ENCODE measurements at places on chromosomes 4 and X.

DNA sequence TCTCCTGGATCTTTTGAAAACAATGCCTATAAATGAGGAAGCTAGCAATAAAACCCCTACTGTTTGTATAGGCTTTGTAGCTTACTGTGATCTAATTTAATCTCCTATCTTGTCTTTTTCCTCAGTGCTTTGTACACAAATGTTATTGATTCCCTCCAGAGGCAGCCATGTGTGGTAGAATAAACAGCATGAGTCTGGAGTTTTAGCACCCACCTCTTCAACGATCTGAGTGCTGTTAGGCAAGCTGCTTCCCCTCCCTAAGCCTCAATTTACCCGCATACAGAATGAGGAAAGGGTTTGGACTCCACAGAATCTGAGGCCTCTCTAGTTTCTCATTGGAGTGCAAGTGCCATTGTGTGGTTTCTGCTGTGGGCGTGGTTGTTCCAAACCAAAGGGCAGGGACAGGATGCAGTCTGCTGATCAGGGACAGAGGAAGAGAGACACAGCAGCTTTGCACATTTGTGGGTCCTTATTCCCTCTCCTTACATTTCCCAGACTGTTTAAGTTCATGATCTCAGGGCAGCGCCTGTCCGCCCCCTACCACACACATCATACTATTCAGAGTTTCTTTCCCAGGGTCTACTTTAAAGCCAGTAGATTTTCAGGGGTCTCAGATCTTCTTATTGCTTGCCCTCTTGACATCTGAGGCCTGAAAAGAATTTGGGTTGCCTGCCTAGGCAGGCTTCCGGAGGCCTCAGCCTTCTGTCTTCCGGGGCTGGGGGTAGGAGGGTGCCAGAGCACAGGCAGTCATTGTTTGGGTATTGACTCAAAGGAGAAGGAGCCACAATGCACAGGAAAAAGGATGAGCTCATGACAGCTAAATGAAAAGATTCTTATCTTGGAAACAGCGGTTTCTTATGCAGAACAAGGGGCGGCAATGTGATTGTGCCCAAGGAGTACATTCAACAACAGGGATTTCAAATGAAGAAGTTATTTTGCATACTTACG lies 114.9 kb upstream of the TEX13D start:
- no peak for DNase-seq
- no peak overlapping the region for H3K4me3 ChIP-seq
- no peaks in the 10 kb centered on the region for H3K36me3 ChIP-seq
- no peaks in the 10 kb centered on the region for H3K27me3 ChIP-seq
- H3K4me1 ChIP-seq = no peaks in the 10 kb centered on the region
- H3K27ac ChIP-seq = no peak overlapping the region

DNA sequence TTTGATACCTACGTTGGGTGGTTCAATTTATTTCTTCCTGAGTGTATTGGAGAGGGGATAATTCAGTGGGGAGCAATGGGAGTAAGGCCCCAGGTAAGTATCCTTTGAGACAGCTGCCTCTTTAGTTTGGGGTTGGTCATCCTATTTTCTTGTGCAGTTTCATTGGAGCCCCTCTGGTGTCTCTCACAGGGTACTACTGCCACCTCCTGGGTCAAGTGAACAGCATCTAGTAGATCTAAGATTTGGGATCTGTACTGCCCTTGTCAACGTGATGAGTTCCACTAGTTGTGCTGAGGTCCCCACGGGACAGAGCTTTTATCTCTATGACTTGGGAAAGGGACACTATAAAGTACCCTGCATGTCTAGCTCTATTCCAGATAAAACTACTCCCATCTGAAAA lies 80.6 kb downstream of the PBDC1 start:
- H3K27me3 ChIP-seq = no peaks in the 10 kb centered on the region
- no peaks in the 10 kb centered on the region for H3K4me1 ChIP-seq
- H3K4me3 ChIP-seq = no peak overlapping the region
- no peak overlapping the region for H3K27ac ChIP-seq

DNA sequence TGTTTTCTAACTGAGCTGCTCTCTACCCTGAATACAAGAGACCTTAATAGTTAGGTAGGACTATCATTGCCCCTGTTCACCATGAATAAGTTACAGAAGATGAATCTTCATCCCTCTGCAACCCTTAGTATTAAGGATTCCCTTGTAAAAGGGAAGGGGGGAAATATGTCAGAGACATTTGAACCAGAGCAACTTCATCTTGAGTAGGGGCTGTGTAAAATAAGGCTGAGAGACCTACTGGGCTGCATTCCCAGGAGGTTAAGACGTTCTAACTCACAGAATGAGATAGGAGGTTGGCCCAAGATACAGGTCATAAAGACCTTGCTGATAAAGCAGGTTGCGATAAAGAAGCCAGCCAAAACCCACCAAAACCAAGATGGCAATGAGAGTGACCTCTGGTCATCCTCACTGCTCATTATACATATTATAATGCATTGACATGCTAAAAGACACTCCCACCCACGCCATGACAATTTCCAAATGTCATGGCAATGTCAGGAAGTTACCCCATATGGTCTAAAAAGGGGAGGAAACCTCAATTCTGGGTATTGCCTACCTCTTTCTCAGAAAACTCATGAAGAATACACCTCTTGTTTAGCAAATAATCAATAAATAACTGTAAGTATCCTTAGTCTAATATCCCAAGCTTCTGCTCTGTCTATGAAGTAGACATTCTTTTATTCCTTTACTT lies 19.5 kb upstream of the TMPRSS11B start:
- no peak for DNase-seq
- H3K27me3 ChIP-seq = no peaks in the 10 kb centered on the region
- no peaks in the 10 kb centered on the region for H3K36me3 ChIP-seq
- H3K4me1 ChIP-seq = no peaks in the 10 kb centered on the region

DNA sequence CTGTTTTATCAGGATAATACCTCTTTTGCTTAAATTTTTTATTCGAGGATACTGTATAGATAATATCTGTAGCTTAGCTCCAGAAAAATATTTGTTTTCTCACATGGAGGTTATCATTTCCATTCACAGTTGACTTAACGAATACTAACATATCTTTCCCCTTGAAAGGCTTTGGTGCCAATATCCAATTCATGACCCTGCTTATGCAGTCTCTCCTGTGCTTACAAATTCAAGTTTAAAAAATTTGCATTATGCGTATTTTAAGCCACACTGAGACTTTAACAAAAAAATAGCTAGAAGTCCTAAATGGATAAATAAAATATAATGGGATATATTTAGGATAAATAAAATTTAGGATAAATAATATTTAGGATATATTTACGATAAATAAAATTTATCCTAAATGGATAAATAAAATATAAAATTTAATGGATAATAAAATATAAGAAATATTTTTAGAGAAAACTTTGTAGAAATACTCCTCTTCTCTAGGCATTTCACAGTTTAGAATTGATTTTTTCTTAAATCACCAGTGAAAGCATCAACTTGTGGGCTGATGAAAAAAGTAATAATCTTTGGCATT lies 22.5 kb downstream of the GUCY1B1 start:
- peaks cover 2% of the 10 kb centered on the region for H3K36me3 ChIP-seq
- peaks cover 19% of the 10 kb centered on the region for H3K4me1 ChIP-seq
- no peak overlapping the region for H3K4me3 ChIP-seq
- DNase-seq = no peak
- H3K27ac ChIP-seq = no peak overlapping the region

DNA sequence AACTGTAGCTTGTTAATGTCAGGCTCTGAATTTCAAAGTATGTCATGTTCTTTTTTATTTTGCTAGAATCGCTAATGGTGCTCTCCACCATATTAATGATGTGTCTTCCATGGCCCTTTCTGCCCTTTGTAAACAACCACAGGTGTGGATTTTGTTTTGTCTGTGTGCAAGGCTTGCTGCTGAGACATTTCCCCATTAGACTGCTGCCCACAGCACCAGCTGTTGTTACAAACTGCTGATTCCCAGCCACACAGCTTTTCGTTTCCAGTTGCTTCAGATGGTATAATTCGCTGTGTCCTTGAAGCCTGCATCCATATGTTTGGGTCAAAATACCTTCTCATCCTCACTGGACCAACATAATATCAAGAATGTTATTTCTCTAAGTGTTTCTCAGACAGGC lies 32.8 kb downstream of the KCNIP4 start:
- H3K4me3 ChIP-seq = no peak overlapping the region
- no peak for DNase-seq
- H3K36me3 ChIP-seq = no peaks in the 10 kb centered on the region
- H3K4me1 ChIP-seq = no peaks in the 10 kb centered on the region

DNA sequence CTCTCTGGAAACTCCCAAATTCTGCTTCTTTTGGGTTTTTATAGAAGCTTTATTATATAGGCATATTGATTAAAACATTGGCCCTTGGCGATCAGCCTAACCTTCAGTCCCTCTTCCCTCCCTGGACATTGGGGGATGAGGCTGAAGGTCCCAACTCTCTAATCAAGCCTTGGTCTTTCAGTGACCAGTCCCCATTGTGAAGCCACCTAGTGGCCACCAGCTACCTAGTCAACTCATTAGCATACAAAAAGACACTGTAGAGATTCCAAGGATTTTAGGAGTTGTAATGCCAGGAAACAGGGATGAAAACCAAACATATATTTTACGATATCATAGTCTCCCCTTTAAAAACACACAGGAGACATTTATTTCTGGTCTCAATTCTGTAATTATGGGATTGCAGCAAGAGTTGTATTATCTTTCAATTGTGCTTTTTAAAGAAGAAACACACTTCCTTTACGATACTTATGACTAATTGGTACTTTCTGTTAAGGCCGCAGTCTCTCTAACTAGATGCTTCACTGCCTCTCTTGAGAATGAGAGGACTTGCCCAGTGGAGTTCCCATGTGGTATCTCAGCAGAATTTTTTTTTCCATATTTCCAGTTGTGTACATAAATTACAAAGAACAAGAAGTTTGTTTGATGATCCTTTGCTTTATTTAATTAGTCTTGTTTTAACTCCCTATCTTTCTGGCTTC lies 58.2 kb downstream of the WDR17 start:
- H3K4me3 ChIP-seq = no peak overlapping the region
- no peaks in the 10 kb centered on the region for H3K27me3 ChIP-seq
- no peak overlapping the region for H3K27ac ChIP-seq
- no peaks in the 10 kb centered on the region for H3K36me3 ChIP-seq
- DNase-seq = peak; percentile 25

DNA sequence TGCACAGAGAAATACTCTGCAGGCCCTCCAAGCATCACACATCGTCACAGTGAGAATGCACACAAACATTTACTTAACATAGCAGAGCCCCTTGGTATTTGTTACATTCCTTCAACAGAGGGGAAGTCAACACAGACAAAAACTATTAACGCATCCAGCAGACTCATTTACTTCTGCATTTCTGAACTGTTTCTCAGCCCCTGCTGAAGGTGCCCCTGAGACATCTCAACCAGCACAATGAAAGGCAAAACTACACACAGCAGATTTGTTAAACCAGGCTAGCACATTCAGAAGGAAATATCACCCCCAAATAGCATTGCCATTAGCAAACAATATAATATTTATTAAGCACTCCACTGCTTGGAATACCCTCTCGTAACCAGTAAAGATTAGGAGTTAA lies 367.0 kb downstream of the RAB28 start:
- no peaks in the 10 kb centered on the region for H3K4me1 ChIP-seq
- no peaks in the 10 kb centered on the region for H3K36me3 ChIP-seq
- H3K27me3 ChIP-seq = no peaks in the 10 kb centered on the region
- no peak overlapping the region for H3K27ac ChIP-seq
- no peak overlapping the region for H3K4me3 ChIP-seq
- DNase-seq = no peak

DNA sequence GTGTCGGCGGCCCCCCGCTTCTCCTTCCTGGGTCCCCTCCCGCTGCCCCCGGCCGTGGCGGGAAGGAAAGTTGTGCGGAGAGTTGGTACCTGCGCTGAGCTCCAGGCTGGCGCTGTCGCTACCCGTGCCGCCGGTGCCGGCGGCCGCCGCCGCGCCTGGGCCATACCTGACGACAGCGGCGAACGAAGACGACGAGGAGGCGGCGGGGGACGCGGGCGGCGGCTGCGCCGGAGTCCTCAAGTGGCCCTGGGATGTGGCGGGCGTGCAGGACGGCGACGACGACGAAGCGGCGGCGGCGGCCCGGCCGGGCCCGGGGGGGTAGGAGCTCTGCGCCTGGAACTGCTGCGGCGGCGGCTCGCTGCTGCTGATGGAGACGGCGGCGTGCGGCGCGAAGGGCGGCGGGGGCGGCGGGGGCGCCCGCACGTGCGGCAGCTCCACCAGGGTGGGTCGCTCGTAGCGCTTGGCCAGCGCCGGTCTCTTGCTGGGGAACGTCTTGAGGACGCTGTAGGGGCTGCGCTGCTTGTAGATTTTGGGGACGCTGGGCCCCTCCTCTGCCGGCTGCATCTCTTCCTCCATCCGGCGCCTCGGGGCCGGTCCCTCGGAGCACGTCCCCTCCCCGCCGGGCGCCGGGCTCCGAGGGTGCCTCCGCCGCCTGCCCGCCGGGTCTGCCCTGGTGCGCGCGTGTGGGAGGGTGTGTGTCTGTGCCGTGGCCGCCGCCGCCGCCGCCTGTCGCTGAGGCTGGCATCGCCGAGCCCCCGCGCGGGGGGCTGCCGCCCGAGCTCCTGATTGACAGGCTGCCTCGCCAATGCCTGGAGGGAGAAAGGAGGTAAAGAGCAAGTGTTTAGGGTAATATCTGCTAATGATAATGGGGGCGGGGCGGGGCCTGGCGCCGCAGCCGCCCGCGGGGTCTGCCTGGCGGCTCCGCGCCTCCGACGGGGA lies 618 bp downstream of the BEND4 start:
- H3K36me3 ChIP-seq = no peaks in the 10 kb centered on the region
- H3K27ac ChIP-seq = no peak overlapping the region
- peaks cover 59% of the 10 kb centered on the region for H3K27me3 ChIP-seq
- peak; percentile 72 for DNase-seq

GRCh38 chr4:184150102-184150839 lies 67.4 kb downstream of the ENPP6 start:
- no peak overlapping the region for H3K27ac ChIP-seq
- peaks cover 7% of the 10 kb centered on the region for H3K4me1 ChIP-seq
- no peak overlapping the region for H3K4me3 ChIP-seq
- DNase-seq = no peak
- no peaks in the 10 kb centered on the region for H3K27me3 ChIP-seq

DNA sequence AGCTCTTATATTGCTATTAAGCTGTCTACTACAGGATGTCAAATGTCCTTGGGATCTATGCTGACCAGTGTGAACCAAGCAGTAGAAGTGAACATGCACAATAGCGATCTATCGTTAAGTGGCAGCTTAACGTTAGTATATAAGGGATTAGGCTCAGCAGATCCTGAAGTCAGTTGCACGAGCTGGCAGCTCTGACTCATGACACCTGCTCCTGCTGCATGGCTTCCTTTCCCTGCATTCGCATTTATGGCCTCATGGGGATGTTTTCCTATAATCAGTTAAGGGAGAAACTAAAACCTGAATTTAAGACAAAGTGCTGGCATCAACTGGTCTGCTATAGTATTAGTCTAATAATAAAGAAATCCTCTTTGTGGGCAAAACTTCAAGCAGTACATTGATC lies 12.7 kb upstream of the MCUB start:
- DNase-seq = no peak
- H3K4me1 ChIP-seq = no peaks in the 10 kb centered on the region
- H3K27ac ChIP-seq = no peak overlapping the region
- no peaks in the 10 kb centered on the region for H3K27me3 ChIP-seq
